SHP77 treated with DMSO at 0.1 percent for 48 hours (cell line): ENCODE measurements at places on chromosomes 7 and 10.
A peak's percentile ranks its signal among the peaks of the same experiment; 100 is the strongest.

GRCh38 chr10:44520651-44521050, 135.8 kb upstream of the CXCL12 start:
- no peak for DNase-seq

- no peak for DNase-seq
Measured at GRCh38 chr10:49382226-49382625, 13.7 kb downstream of the DRGX start.

DNA sequence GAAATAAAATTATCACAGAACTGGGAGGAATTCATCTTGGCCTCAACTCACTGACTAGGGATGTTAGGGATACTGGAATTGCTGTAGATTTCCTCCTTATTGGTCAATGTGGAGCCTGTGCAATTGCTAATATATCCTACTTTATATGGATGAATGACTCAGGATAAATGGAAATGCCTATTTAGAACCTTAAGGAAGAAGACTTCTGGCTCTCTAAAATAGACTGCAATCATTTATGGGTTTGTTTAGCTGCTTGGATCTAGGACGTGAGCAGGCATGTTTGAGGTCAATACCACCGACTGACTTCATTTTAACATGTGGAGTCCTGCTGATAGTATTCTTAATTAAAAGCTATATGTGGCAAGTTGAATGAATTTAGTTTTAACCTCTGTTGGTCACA, 1040.1 kb upstream of the LRRN3 start:
- no peak for DNase-seq

- no peak for DNase-seq
Measured at GRCh38 chr7:108660465-108660864, 90.8 kb downstream of the DNAJB9 start.

DNA sequence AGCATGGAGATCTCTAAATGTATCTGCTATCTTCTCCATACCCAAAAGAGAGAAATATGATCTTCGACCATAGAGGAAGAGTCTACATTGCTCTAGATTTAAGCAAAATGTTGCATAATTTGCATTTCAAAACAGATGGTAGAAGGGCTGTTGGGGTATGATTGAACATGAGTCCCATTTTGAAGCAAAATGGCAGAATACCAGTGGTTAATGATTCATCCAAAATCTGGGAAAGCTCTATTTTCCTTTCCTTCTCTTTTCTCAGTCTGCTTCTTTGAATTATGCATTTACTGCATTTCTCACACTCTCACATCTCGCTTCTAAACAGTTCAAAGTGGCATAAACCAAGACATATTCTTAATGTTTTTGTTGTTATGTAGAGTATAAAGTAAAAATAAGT, 178.5 kb downstream of the MACC1 start:
- DNase-seq, result no peak

DNA sequence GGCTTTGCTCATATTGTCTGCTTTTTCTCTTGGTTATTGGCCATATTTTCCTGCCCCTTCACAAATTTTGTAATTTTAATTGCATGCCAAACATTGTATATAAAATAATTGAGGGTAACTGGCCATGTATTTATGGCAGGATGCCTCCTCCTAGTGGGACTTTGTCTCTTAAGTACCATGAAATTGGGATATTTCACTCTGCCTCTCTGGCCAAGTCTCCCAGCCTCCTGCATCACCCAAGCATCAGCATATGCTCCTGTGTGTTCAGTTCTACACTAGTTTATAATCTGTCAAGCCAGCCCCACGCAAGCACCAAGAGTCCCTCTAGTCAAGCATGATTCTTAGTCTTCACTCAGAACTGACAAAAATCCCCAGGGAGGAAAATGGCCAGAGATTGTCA, 44.2 kb upstream of the FHIP2A start:
- no peak for DNase-seq

DNA sequence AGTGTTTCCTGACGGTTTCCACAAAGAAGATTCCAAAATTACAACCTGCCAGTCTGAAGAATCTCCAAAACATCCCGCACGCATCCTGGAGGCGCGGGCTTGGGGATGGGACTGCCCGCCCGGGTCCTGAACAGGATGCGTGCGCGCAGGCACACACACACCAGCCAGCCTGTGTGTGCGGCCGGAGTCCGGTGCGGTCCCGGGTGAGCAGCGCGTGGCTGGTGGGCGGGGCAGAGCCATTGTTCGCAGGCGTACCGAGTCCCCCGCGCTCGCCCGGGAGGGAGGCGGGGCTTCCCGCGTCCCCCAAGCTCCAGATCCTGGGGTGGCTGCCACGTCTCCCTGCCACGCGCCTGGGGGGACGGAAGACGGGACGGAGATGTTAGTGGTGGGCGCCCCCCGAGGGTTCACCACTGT, 675 bp upstream of the SCD start:
- peak; percentile 28 for DNase-seq

DNA sequence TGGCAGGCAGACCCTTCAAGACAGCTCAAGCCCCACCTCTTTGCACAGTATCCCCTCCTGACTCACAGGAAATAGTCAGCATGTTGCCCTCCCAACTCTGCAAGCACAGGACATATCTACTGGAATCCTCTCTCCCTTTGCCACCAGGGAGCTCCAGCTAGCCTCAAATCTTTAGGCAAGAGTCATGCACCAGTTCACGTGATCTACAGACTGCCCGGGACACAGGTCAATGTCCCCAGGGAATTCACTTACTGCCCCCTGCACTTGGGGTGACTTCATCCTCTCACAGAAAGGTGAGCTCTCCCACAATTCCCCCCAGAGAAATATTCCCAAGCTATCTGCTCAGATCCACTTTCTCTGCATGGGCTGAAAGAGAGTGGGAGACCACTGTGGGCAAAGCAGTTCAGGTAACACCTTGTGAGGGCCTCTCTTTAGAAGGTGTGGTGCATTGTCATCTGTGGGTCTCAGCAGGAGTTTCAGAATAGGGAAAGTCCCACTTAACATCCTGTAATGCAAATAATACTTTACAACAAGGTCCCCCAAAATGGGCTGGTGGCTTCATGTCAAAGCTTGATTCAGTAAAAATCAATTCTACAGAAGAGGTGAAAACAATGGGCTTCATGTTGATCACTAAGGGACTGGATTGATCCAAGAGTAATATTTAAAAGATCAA, 129.9 kb downstream of the NOC3L start:
- DNase-seq, result no peak

- DNase-seq, result no peak
Measured at GRCh38 chr7:108285003-108285368, 154.8 kb upstream of the LAMB4 start.

DNA sequence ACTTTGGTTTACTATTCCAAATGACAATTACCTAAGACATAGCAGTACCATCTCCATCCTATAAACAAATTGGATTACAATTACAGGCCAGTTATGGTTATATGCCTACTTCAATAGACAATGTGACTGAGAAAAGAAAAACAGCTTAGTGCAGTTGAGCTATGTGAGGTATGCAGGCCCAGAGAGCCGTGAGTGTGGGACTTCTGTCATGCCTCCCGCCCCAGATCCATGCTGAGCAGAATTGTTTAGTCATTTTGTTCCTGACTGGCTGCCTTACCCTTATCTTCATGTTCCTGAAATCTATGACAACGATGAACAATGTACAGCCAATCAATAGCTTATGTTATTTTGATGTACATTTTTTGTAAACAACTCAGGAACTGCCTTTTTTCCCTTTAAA, 21.7 kb downstream of the LARP4B start:
- DNase-seq, result no peak

GRCh38 chr10:12103802-12104201, 25.7 kb upstream of the SEC61A2 start:
- DNase-seq, result no peak

GRCh38 chr10:124000792-124001201, 92.6 kb downstream of the CHST15 start:
- no peak for DNase-seq

- DNase-seq, result no peak
Measured at GRCh38 chr7:102285540-102286236, 980 bp upstream of the SH2B2 start.

DNA sequence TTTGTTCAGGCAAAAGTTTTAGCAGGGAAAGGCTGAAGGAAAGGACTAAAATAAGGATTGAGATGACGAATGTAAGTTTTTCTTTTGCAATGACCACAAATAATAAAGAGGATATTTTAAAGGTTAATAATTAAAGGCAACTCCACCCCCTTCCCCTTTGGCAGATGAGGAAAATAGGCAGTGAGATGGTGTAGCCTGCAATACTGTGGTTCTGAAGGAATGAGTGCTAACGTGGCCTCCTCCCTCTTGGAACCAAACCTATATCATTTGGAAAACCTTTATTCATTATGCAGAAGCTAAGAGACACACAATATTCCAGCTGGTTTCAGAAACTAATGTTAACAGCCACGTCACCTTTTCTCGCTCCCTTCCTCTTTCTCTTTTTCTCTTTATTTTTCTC, 70.9 kb upstream of the COL1A2 start:
- no peak for DNase-seq

DNA sequence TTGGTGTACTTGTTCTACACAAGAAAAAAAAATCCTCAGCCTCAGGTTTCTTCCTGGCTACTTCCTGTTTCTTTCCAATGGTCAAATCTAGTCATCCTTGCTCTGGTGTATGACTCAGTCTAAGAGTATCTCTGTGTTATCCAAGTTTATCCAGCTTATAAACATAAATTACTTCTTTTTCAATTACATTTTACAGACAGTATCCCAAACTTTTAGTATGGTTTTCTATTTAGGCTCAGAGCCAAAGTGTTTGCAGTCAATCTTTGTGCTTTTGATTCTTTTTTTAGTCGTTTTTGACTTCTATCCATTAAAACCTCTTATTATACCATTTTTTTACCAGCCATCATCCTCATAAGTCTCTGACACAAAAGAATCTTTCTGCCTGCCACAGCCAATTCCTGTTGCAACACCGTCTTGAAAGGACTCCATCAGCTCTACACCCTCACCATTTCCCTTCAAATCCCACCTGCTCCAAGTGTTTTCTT, 294.6 kb downstream of the PTEN start:
- DNase-seq, result no peak

DNA sequence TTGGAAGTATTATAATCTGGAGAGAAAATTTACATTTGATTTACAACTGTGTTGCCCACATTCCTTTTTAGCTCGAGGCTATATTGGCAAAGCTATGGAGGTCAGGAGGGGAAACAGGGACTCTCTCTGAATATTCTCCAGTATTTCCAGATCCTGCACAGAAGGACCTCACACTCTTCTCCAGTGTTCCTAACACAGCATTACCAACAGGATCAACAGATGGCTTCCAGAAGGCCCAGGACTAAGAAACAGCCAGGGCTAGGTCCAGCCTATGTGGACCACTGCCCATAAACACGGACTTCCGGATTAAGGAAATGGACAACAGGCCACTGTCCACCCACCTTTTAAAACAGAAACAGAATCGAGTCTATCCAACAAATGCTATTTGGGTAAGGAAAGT, 65.3 kb downstream of the CHCHD3 start:
- DNase-seq, result no peak

- no peak for DNase-seq
Measured at GRCh38 chr7:112112822-112113255, 93.4 kb downstream of the DOCK4 start.

GRCh38 chr7:121023194-121023593, 34.7 kb downstream of the CPED1 start:
- no peak for DNase-seq

DNA sequence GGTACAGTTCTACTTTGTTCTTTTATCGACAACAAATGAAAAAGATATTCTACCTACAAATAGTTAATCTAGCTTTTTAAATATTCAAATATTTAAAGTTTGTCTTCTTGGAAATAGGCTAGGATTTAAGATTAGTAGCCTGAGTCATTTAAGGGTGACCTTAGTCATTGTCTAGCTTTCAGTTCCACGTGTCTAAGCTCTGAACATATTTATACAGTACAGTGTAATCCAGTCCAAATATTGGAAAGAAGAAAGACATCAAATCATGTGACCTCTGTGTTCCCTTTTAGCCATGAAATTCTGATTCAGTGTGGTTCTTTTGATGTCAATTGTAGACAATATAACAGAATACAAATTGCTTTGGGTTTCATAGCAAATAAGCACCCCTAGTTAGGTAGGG, 121.1 kb downstream of the MALRD1 start:
- DNase-seq, result no peak

DNA sequence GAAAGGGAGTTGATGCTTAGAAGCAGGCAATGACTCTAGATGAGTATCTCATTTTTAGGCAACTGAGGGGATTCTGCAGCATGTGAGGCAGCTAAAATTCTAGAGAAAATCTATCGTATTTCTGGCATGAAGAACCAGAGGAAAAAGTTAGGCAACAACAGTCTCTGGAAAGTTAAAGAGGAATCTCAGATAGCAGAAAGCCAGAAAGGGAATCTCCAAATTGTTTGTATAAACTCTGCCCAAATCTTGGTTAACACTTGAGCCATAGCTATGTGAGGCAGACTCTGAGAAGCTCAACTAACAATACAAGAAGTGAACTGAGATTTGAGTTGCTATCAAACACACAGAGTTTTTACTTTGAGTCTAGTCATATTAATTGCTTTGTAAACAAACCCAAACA, 215.8 kb upstream of the FZD8 start:
- DNase-seq, result no peak

GRCh38 chr7:128954830-128955802, 17.4 kb downstream of the IRF5 start:
- DNase-seq, result no peak

DNA sequence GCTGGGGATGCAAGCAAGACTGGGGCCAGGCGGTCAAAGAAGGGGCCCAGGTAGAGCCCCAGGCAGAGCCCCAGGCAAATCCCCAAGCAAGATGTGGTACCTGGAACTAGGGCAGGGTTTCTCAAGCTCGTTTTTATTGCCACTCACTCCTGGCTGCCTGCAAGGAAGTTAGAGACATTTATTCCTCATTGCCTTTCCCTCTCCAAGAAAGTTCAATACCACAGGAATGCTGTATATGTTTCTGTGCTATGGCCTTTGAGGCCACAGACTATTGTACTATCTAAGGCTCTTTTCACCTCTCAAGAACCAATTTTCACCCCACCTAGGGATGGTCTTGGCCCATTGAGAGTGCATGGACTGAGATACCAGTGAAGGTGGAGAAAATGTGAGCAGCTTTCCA, 71.3 kb downstream of the TACC2 start:
- no peak for DNase-seq

DNA sequence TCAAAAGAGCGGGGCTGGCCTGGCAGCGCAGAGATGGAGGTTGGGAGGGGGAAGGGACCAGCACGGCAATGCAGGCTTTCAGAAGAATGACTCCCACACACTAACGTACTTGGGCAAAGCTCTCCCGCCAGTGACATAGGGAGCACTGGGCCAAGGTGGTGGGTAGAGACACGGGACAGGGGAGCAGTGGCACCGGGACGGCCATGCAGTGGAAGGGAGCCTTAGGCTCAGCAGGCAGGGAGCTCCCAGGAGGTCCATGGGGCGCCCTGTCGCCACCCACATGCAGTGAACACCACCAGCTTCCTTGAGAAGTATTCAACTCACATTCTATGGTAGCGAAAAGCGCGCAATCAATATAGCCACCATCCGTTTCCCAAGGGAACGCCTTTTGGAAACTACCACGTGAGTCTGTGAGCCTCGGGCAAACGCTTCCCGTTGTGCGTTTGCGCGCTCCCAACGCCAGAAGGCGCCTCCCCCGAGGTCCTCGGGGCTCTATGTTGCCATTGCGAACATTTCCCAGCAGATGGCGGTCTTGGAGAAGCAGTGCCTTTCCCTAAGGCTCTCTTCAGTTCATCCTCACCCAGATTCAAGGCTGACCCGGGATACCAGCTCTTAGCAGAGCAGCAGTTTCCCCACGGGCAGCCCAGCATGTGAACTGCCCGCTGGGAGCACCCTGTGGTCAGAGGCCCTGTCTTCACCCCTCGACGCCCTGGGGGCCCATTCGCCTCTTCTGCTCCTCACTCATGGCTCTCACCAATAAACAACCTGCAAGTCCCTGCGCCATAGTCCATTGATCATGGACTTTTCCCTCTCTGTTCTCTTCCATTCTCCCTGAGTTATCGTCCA, 16.4 kb upstream of the OPALIN start:
- peak; percentile 87 for DNase-seq

- peak; percentile 70 for DNase-seq
Measured at GRCh38 chr10:102419269-102420180, 940 bp upstream of the PSD start.
